ENCODE measurements at places on chromosomes 7 and 10.

DNA sequence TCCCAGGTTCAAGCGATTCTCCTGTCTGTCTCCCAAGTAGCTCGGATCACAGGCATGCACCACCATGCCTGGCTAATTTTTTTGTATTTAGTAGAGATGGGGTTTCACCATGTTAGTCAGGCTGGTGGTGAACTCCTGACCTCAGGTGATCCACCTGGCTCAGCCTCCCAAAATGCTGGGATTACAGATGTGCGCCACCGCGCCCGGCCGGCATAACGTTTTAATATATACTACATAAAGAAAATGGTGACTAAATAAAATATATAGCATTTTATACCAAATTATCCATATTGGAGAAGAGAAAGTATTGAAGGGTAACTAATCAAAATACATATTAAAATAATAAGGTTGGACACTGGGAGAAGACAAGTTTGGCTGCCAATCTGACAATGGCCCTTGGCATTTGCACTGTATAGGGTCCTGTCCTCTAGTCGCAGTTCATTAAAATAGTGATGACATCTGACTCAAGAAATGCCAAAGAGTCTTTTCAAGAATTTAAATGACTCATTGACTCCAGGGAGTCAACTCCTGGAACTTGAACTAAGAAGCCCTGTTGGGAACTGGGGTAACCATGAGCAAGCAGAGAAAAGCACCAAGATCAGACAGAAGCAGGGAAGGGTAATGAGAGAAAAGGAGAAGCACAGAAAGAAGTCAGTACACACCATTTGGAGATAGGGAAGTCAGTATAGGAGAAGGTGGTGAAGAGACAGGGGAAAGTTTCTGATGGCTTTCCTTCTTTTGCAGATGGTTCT, 91.1 kb downstream of the CH25H start:
- DNase-seq = no peak

GRCh38 chr7:120089968-120090367, 183.0 kb upstream of the KCND2 start:
- DNase-seq = no peak

- no peak for DNase-seq
These were observed 101.8 kb upstream of the RET start for GRCh38 chr10:42975005-42975493.

DNA sequence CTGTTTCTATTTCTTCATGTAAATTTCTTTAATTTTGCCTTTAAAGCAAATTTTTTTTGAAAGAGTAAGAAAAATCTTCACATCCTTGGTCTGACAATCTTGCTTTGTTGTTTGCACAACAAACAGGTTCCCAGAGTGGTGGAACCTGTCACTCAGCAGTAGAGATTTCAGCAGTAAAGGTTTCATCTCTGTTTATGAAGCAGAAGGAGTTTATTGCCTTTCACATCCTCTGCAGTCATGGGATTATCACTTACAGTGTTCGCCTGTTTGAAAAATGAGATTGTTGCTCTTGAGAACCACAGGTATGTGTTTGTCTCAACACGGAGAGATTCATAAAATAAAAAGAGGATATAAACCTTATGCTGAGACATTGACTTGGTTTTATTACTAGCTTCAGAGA, 342.6 kb downstream of the IPMK start:
- no peak for DNase-seq

DNA sequence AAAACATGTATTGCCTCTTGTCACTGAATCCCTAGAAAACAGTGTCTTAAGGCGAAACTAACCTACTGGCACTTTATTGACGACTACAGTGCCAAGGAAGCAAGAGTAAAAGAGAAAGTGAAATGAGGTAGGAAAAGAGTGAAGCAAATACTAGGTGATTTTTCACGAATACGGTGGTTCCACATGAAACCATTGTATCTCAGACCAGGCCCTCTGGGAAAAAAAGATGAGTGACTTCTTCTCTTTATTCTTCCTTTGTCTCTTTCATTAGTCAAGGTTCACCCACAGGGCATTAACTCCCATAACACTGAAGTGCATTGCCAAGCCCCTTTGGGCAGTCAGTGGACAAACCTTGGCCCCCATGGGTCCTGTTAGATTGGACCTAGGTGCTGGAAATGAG, 16.2 kb upstream of the MACC1 start:
- no peak for DNase-seq

- DNase-seq = no peak
These were observed 97.2 kb upstream of the LAMB4 start for GRCh38 chr7:108227366-108227765.

GRCh38 chr10:108902619-108903285, 1020.6 kb downstream of the XPNPEP1 start:
- no peak for DNase-seq

GRCh38 chr7:23341846-23342598, 42.9 kb downstream of the MALSU1 start:
- DNase-seq = no peak

DNA sequence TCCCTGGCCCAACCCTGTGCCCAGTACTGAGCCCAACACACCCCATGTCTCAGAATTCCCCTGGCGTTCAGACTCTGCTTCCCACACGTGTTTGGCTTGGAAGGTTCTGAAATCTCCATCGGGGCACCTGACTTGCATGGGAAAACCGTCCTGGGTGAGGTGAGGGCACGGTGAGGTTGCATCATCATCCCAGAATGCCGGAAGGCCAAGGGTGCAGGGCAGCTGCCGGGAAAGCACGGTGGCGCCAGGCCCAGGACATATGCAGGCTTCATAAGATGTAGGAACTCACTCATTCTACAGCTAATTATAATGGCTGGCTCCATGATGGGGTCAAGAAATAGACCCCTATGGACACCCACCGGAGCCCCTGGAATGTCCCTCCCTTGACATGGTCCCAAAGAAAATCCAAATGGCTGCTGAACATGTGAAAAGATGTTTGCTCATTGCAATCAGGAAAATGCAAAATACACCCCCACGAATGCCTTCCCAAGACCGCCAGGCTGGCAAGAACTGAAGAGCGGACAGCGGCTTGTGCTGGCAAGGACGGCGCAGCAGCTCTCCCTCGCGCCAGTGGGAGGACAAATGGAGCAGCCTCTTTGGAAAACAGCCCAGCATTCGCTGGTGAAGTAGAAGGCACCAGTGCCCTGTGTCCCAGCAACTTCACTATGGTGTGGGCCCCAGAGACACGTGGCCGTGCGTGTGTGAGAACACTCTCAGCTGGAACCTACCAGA, 2.3 kb downstream of the KNDC1 start:
- no peak for DNase-seq

DNA sequence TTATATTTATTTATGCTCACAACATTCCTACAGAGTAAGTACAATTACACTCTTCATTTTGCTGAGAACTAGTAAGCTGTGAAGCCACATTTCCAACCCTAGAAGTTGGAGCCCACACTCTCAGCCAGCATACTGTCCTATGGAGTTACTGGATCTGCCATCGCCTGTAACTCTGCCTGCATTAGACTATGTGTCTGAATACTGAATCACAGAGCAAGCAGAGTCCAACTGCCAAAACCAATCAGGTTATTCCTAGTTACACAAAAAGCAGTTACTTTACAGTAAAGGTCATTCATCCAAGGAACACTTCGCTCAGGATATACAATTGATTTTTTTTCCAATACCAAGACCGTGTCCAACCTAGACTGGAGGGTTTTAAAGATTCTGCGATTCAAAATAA, 21.5 kb downstream of the CTAGE6 start:
- no peak for DNase-seq

GRCh38 chr7:9307131-9307530, 873.7 kb downstream of the NXPH1 start:
- DNase-seq = no peak

DNA sequence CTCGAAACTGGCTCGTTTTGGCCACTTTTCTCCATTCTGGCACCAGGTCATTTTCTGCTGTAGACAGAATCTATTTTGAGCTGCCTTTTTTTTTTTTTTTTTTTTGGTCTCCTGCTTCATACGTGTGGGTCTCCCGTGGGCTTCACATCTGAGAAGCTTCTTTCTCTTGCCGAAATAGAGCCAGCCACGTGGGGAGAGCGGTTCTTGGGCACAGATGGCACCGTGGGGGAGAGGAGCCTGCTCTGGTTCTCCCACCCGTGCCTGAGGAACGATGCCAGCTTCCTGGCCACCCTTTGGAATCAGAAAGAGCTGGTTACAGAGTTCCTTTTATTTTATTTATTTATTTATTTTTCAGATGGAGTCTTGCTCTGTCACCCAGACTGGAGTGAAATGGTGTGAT, 48.7 kb upstream of the OCM2 start:
- DNase-seq = no peak

DNA sequence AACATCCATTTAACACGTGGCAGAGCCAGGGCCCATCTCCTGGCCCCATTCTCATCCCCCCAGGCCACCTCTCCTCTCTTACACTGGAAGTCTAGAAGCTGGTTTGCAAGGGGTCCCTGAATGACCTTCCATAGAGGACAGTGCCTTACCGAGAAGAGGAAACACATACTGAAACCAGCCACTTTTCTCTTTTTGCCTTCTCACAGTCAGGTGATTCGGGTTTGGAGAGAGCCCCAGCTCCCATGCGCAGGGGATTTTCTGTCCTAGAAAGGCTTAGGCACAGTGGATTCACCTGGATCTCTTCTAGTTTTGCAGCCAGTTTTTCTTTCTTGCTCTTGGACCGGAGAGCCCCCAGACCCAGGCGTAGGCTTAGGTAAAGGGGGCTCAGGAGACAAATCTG, 334.1 kb upstream of the C7orf33 start:
- no peak for DNase-seq

GRCh38 chr7:8365499-8366110, 67.8 kb upstream of the NXPH1 start:
- DNase-seq = no peak

GRCh38 chr7:24978843-24979469, 1.0 kb downstream of the OSBPL3 start:
- no peak for DNase-seq

DNA sequence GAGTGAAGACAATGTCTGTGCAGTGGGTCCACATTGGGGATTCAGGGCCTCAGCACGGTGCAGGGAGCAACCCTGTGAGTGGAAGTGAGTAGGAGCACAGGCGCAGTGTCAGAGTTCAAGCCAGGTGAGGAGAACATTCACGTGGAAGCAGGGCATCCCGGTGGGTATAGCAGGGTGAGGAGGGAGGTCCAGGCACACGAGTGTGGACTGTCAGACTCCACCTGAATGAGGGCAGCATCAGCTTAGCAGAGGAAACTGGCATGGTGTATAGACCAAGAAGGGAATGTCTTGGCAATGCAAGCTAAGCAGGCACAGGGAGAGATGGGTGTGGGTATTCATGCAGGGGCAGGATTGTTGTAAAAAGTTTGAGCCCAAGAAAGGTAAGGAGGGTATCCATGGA, 15.3 kb upstream of the LRRC72 start:
- no peak for DNase-seq

GRCh38 chr7:130845581-130846085, 111.6 kb upstream of the KLF14 start:
- DNase-seq = no peak

DNA sequence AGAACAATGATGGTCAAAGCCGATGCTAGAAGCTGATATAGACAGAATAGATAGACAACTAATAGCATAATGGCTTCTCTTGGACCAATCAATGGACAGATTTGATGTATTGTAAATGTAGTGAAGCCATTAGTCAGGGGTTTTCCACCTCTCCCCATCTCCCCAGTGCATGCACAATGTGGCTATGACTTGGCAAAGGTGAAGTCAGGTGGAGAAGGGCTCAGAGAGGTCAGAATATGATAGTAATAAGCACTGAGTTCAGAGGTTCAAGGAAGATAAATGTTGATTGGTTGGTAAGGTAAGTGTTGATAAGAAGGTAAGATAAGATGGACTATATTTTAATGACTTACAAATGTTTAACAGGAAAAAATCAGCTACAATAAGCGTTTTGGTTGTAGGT, 28.5 kb downstream of the BLNK start:
- DNase-seq = no peak

- DNase-seq = no peak
These were observed 59.8 kb upstream of the OPN4 start for GRCh38 chr10:86594535-86594934.

DNA sequence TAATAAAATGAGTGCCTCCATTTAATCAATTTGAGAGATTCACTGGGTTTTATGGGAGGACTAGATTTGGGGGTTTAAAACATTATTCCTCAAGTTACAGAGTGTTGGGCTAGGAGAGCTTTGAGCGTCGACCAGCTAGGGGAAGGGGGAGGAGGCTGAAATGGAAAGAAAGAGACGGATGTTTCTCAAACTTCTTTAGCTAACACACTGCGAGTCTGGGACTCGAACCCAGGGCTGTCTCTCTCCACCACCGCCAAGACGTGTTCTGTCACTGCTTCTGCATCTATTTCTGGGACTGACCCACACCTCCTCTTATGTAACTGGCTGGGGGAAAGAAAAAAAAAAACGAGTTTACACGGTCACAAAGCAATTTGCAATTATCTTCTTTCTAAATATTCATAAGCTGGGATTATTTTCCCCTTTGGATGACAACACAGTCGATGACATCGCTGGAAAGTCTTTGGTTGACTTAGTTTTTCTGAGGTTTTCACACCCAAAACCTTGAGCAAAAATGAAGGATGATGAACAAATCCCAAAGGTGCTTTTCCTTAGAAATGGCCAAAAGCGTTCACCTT, 27.2 kb downstream of the CHST15 start:
- DNase-seq = no peak

GRCh38 chr7:98251231-98251600, 816 bp downstream of the TECPR1 start:
- DNase-seq = no peak

DNA sequence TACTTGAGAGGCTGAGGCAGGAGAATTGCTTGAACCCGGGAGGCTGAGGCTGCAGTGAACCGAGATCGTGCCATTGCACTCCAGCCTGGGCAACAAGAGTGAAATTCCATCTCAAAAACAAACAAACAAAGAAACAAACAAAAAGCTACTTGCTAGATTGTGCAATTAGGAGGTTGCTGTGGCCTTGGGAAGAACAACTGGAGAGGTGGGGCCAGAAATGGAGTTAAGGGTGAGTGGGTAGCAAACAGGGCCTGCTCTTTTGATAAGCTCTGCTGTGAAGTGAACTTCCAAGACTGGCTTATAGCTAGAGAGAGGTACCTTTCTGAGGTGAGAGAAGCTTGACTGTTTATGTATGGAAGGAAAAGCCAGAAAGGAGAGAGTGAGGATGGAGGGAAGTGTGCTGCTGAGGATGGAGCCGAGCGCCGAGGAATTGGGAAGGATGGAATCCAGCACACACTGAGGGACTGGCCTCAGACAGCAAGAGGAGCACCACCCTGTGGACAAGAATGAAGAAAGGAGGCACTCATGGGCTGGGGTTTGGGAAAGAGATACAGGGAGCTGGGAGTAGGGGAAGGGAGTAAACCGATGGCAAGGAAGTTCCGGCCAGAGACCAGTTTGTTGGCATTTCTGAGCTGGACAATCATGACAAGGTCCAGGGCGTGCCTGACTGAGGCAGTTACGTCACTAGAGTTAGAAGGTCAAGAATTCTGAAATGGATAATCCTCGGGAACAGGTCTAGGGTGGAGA, 7.0 kb upstream of the RPEL1 start:
- DNase-seq = no peak
